ENCODE measurements at places on chromosomes 2 and 18. TPM values are rescaled to one million over a fixed set of nuclear protein-coding genes. Genes with fewer than 3 reads are reported as not detected.

Gene MOCOS
- total RNA-seq = 4.2 TPM

Gene CDK15
- 45.2 TPM for total RNA-seq

Gene MC2R
- total RNA-seq = not detected

DNA sequence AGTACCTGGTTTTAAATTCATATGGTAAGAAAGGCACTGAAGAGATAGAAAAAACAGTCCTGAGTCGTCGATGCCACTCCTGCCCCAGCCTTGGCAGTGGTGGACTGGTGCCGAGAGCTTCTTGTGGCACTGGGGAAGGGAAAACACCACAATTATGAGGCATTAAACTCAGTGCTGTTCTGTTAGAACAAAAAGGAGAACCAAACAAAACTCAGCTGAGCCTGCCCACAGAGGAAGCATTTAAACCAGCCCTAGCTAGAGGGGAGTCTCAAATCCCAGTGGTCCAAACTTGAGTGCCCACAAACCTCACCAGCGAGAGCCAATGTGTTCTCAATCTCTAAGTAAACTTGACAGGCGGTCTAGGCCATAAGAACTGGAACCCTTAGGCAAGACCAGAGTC, 1254.5 kb upstream of the FAM98A start:
- no peak for DNase-seq

Gene ERCC3
- total RNA-seq = 32.6 TPM

- no peak for DNase-seq
Measured at GRCh38 chr2:13488965-13489364, 772.2 kb downstream of the TRIB2 start.

- no peak for DNase-seq
Measured at GRCh38 chr18:50711386-50711785, 108.4 kb downstream of the MRO start.

DNA sequence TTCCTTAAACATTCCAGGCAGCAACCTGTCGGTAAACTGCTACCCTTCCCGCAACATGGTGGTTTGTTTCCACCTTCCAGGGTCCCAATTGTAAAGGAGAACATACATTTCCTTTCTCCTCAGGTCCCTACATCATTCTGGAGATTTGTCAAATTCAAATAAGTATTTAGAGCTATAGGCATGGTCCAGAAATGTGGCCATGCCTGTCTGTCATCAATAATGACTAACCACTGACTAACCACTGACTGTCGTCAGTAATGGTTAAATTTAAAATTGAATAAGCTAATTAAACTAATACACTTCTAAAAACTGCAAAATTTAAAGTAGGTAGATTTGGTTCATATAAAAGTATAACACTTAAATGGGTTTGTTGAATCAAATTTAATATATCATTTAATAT, 984.0 kb upstream of the SLC39A10 start:
- no peak for DNase-seq

Gene MYO1B
- 108 TPM for total RNA-seq

Gene CCDC121
- total RNA-seq = 2.2 TPM

DNA sequence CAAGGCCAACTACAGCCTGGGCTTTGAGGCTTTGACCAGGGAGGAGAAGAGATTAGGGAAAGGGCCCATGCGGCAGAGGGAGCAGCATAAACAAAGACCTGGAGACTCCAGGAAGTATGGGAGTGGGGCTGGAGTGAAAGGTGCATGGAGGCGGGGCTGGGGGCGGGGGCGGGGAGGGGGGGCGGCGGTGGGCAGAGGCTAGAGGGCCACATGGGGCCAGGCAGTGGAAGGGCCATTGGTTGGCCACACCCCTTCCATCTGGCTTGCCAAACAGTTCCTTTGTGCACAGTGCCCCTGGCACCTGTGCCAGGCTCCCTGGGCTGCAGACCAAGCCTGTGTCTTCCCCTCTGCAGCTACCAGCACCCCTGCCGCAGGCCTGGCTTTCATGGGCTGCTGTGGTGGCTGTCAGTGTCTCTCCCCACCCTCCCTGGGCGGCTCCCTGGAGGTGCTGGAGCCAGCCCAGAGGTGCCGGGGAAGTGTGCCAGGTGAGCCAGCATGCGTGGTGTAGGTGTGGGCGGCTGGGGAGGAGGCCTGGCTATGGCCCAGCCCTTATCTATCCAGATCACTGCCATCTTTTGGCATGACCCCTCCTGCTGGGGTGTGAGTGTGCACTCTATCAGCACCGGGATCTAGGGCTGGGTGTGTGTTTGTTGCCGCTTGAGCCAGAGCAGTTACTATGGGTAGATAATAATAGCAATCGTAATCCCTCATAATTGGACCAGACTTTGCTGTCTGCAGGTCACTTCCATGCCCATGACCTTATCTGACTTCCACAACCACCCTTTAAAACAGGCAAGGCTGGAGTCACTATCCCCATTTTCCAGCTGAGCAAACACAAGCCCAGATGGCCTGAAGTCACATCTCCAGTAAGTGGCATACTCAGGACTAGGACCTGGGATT, 30.5 kb downstream of the DNMT3A start:
- no peak for DNase-seq

DNA sequence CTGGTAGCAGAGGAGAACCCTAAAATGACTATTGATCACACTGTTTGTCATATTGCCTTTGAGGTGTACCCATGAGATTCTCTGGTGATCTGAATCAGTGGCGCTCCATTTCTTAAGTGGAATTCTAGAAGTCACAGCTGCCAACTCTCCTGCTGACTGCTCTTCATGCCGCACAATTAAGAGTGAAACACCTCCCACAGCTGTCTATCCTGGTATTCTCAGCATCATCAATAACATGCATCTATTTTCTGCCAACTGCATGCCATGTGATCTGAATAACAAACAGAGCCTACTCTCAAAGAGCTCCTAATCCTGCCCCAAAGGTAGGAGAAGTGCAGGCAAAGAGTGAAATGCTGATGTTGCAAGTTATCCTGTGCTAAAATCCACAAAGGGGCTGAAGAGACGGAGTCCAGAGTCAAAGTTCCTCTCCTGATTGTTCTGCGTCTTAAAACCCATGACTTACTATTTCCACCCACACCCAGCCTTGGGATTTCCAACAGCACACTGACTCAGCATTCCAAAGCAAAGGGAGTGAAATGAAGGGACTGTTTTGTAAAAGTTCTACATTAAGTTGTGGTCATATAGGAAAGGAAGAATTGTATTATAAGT, 13.7 kb upstream of the DAPL1 start:
- DNase-seq = peak; percentile 75

- no peak for DNase-seq
Measured at GRCh38 chr18:31162419-31162793, 250 bp downstream of the DSC1 start.

Gene EXOC6B
- total RNA-seq = 10.1 TPM

DNA sequence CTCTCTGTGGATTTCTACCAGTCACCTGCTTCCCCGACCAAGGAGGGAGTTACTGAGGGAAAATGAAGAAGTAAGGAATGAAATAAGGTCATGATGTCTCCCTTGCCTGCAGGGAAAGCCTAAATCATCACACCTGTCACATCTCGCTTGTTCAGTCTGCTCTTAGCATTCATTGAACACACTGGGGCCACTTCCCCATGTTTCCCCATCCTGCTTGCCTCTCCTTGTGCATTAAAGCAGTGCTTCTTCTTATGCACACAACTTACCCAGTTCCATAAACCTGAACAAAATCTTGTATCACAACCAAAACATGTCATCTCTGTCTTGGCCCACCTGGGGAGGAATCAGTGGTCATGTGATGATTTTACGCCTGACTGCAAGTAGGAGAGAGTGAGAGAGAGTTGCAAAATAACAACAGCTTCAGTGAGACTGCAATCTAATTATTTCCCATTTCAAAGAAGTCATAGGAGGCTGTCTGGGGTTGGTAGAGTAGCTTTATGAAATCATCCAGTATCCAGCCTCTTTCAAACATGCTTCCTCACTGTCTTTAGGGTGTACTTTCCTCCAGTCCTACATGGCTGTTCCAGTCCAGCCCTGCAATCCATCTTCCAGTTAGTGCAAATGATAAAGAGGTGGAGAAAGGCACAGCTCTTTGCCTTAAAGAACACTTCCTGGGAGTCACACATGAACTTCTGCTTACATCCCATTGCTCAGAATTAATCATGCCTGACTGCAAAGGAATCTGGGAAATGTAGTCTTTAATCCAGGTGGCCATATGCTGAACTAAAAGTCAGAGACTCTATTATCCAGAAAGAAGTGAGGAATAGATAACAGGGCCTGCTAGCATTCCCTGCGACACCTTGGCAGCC, 220.1 kb downstream of the HAUS1 start:
- peak; percentile 65 for DNase-seq

- DNase-seq = peak; percentile 22
Measured at GRCh38 chr2:119028327-119029174, 86.6 kb downstream of the MARCO start.

GRCh38 chr2:16525265-16525887, 140.3 kb downstream of the CYRIA start:
- peak; percentile 19 for DNase-seq

Gene SCN9A
- 1.1 TPM for total RNA-seq

Gene SRD5A2
- not detected for total RNA-seq

Gene CPO
- total RNA-seq = not detected

DNA sequence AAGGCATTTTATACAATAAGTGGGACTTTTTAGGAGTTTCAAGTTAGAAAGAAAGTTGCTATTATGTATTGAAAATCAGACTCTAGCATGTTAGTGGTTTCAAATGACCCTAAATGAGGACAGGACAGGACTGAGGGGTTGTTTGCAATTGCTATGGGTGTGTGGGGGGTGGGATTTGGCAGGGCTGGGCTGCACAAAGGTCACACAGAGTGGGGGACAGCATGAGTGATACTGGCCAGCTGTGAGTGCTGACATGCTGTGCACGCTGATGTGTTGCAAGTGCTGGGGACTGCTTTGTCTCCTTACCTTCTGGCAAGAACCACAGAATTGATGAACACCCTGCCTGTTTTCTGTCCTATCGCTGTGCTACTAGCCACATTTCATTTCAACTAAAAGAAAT, 29.8 kb downstream of the RNMT start:
- no peak for DNase-seq

Gene DHRS9
- not detected for total RNA-seq

DNA sequence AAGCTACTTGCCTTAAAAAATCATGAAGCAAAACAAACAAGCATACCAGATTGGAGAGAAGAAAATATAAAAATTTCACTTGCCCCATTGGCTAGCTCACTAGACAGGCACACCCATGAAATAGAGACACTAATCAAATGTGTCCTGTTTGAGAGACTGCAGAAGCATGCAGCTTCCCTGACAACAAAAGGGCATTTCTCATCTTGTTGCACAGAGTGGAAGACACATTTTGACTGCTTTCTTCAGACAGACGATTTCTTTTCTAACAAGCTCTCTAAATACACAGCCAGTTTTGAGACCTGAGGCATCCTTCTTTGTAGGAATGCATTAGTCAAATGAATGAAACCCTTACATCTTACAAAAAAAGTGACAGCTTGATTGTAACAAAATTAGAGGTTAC, 1558.6 kb upstream of the NXPH2 start:
- DNase-seq = no peak

Gene PAIP2B
- total RNA-seq = 0.17 TPM

Gene UGT1A10
- total RNA-seq = not detected

GRCh38 chr2:85018049-85018447, 47.1 kb downstream of the KCMF1 start:
- peak; percentile 5 for DNase-seq

DNA sequence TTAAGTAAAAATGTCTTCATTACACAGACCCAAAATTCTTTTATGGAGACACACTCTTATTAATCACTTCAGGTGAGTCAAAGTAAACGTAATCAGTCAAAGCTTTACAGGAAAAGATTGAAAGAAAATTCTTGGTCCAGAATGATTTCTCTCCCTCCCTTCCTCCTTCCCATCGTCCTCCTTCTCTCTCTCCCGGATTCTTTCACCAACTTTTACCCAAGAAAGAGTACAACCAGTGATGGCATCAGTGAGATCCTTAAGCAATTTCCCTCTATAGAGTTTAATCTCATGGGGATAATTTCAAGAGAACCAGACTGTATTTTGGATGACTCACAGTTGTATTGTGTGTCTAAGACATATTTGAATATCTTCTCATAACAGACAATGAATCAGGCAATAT, 258.1 kb downstream of the ALK start:
- peak; percentile 92 for DNase-seq

GRCh38 chr2:102250278-102250821, 61.0 kb upstream of the IL1RL1 start:
- no peak for DNase-seq

Gene ESCO1
- 11.9 TPM for total RNA-seq

DNA sequence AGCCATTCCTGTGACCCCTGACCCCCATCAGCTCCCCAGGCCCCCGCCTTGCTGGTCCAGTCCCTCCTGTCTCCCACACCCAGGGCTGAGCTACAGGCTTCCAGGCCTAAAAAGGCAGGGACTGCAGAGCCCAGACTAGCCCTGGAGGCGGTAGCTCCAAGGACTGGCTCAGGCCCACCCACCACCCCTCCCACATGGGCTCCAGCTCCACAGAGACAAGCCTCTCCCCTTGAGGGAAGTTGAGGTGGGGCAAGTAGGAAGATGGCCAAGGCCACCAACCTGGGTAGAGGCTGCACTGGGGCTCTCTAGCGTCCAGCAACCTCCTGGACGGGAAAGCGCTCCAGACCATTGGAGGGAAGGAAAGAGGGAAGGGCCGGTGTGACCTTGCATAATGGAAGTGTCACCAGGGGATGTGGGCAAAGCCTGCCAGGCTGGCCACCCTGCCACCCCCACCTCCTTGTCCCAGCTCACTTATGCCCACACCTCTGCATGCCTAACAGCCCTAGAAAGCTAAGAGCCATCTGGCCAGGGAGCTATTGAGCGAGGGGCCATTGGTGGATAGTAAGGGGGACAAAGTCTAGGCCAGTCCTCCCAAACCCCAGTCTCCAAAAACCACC, 63.1 kb downstream of the TNS1 start:
- DNase-seq = no peak

Gene ZSWIM2
- 0.06 TPM for total RNA-seq

DNA sequence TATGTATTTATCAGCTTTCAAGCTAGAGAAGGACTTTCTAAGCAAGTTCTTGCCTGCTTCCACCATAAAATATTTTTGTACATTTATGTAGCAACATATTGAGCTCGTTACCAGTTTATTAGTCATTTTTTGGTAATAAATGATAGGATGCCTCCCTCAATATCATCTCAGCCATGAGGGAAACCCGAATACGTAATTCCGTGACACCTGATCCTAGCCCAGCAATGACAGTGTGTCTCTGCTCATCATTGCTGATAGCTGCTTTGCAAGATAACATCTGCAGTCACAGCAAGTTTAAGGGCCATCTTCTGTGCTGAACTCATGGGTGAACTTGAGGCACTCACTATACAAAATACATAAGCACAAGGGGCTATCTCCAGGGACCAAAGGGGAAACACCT, 62.2 kb downstream of the COL6A3 start:
- DNase-seq = no peak
